ENCODE measurements at places on chromosomes 12 and 14.

- DNase-seq = no peak
Observed at GRCh38 chr12:109715310-109716091, 1.9 kb downstream of the FAM222A start.

DNA sequence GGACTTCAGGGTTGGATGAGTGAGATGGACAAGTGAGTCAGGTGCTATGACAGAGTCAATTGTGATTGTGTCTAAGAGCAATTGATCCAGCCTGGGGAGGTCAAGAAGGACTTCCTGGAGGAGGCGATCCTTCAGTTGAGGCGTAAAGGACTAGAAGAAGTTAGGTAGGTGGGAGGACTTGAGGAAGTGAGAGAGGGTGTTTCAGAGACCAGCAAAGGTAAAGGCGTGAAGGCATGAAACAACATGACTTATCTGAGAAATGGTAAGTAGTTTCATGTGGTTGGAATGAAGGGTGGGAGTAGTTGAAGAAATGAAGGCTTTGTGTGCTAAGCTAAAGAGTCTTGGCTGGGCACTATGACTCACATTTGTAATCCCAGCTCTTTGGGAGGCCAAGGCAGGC lies 48.9 kb upstream of the PPP1CC start:
- no peak for DNase-seq

GRCh38 chr14:96053600-96054381 lies 14.6 kb downstream of the C14orf132 start:
- no peak for DNase-seq

- DNase-seq = no peak
Observed at GRCh38 chr12:64983771-64984278, 137.3 kb downstream of the WIF1 start.

DNA sequence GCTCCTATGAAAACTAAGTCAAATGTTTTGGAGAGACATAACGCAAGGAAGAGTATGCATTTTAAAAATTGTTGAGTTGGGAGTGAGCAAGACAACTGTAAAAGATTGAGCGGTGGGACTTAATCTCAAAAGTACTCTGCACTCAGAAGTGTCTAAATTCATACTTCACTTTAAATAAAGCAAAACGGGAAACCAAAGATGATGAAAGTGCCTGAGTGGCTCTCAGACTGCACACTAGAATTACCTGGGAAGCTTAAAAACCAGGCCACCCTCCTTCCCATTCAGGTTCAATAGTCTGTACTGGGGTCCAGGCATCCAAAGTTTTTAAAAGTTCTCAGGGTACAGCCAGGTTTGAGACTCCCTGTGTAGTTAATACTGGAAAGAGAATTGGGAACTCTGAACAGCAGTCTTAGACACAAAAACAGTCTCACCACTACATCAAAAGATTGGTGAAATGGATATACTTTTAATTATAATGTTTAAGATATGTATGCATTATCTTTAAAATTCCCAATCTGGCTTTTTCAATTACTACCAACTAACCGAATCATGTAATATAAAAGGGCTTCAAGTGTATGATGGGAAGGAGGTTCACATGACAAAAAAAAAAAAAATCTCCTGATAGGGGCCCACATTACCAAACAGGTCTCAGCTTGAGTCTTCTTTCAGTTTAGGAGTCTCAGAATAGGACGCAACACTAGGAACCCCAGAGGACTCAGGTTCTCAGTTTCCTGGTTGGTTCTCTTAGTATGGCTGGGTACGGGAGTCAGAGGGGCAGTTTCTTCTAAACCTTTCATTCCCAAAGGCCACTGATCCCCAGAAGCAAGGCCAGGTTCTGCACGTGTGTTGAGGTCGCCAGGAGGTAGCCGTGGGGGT lies 1.0 kb downstream of the HOMEZ start:
- DNase-seq = no peak

GRCh38 chr12:26571560-26571959 lies 261.4 kb downstream of the ITPR2 start:
- no peak for DNase-seq

DNA sequence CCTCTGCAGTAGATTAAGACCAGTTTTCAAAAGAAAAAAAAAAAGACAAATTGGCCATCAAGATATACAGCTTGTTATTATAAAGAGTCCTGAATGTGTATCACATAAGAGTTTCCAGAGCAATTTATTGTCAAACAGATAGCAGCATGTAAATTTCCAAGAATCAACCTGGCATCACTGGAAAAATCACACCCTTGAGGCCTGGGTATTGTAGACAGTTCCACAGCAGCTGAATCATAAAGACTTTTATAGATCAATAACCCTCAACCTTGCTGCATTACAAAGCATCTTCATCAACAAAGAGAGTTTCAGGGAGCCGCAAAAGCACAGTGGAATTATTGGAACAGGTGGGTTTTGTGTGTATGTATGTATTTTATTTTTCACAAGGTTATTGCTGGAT lies 94.6 kb upstream of the LRIG3 start:
- no peak for DNase-seq

DNA sequence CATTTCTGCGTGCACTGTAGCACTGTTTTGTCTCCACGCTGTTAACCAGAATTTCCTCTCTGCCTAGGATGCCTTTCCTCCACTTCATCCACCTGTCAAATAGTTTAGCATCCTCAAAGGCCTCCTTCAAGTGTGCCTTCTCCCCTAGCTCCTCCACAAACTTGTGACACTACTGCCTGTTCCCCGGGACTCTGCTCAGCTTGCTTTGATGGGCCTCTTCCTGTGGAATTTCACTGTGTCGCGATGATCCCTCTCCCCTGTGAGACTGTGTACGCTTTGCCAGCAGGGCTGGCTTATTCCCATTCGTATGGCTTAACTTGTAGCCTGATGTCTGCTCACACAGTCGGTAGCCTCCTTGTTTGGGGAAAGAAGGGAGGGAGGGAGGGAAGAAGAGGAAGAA lies 426.8 kb downstream of the VRK1 start:
- no peak for DNase-seq

- no peak for DNase-seq
Observed at GRCh38 chr14:45028107-45028626, 55.7 kb upstream of the PRPF39 start.
